ENCODE measurements at places on chromosomes 3 and 15. TPM values are rescaled to one million over a fixed set of nuclear protein-coding genes. Genes with fewer than 3 reads are reported as not detected.

PLSCR2 gene
- not detected for total RNA-seq

OR5K2 gene
- not detected for total RNA-seq

DNA sequence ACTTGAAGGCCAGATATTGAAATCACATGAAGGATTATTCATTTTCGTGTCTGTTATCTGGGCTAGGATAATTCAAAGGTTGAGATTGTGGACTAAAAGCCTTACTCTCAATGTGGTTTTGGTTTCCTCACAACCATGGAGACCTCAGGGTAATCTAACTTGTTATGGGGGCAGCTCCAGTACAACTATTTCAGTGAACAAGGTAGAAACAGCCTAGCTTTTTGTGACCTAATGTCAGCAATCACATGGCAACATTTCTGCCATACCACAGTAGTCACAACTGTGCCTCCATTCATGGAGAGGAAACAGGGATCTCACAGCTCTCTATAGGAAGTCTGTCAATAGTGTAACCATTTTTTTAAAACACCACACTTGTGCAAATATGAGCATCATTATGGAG is 62.4 kb upstream of the RARB start:
- no peak for DNase-seq

DNA sequence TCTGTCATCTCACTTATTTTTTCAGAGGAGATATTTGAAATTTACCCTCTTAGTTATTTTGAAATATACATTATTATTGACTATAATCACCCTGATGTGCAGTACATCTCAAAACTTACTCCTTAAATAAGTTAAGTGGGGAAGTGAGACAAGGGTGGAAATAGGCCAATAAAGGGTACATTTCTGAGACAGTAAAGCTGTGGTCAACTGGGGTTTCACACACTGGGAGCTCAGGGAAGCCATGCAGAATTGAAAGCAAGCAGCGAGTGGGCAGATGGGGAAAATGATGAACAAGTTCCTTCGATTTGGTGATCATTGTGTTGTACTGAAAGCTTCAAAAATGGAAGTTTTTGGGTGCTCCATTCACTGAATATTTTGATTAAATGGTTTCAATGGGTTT is 21.6 kb upstream of the MOBP start:
- no peak for DNase-seq

DNA sequence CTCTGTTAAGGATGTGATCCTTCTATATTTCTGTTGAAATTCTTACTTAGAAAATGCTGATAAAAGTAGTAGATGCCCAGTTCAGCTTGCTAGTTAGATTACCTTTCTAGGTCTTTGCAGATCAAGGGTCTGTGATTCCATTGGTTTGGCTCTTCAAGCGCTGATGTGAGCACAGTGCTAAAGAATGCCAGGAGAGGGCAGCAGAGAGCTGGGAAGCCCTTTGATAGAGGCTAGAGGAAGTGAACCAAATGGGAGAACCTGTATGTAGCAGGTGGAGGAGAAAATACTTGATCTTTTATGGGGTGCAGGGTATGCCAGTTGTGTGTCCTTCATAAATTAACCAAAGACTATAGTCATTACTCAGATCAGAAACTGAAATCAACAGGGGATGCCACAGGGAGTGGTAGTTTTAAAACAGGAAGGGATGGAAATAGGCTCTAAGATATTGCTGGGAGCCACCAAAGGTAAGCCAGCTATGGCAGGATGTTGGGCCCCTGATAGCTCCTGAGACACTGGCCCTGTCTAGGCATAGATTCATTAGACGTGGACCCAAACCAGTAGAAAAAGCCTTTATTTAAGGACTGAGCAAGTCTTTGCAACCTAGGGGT is 677.4 kb downstream of the SQOR start:
- DNase-seq, result peak; percentile 42

PFN2 gene
- total RNA-seq, result 4.3 TPM

GRCh38 chr15:62020576-62021160 is 39.6 kb downstream of the VPS13C start:
- no peak for DNase-seq
